Large intestine (tissue), 12 donors: ENCODE measurements at places on chromosomes 4 and X. TPM values are rescaled to one million over a fixed set of nuclear protein-coding genes. Genes with fewer than 3 reads are reported as not detected.

The HSD17B11 gene
- 235 TPM for polyA plus RNA-seq

DNA sequence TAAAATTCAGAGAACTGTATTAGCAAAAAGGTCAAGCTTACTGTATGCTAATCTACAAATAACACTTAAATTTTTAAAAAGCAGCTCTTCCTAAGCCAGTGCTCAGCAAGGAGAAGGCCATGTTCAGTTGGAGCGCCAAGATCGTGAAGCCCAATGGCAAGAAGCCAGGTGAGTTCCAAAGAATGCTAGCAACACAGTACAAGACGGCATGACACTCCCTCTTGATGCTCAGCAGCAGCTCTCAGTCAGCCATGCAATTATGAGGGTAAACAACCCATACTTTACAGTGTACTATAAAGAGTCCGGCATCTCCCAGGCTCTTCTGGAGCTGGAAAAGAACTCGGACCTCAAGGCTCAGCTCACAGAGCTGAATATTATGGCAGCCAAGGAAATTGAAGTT, 34.9 kb downstream of the STX18 start:
- DNase-seq = no peak

- no peak for DNase-seq
These were observed 15.8 kb downstream of the HMX1 start for GRCh38 chr4:8855818-8856245.

- DNase-seq = no peak
These were observed 114.1 kb downstream of the MGST2 start for GRCh38 chr4:139779691-139780090.

DNA sequence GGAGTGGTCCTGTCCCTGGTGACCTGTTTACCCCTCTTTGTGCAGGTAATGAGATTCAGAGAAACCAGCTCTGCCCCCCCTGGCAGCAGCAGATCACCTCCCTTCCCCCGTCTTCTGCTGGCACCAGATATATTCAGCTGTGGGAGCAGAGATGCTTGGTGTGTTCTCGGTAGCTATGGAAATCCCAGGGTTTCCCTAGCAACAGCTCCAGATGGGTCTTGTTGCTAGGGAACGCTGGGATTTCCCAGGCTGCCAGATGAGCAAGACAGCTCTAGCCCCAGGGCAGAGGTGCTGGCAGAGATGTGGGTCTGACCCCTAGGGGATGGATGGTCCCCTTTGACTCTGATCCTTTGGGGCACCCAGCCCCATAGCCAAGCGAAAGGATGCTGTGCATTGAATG, 20.2 kb downstream of the CETN2 start:
- no peak for DNase-seq
